Stimulated activated CD4-positive, alpha-beta T cell treated with anti-CD3 and anti-CD28 coated beads, Interleukin-4, amount 100 ng/mL, for 4 hours (primary cell): ENCODE measurements at places on chromosomes 12 and 14.

DNA sequence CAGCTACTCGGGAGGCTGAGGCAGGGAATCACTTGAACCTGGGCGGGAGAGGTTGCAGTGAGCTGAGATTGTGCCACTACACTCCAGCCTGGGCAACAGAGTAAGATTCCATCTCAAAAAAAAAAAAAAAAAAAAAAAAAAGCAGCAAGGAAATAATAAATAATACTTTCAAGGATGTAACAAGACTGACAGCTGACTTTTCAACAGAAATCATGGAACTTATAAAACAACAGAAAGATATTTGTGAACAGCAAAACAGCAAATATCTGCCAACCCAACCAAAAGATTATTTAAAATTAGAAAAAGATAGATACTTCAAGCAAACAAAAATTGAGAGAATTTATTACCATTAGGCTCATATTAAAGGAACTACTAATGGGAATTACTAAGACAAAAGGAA lies 115.1 kb downstream of the TSHR start:
- no peak for DNase-seq

DNA sequence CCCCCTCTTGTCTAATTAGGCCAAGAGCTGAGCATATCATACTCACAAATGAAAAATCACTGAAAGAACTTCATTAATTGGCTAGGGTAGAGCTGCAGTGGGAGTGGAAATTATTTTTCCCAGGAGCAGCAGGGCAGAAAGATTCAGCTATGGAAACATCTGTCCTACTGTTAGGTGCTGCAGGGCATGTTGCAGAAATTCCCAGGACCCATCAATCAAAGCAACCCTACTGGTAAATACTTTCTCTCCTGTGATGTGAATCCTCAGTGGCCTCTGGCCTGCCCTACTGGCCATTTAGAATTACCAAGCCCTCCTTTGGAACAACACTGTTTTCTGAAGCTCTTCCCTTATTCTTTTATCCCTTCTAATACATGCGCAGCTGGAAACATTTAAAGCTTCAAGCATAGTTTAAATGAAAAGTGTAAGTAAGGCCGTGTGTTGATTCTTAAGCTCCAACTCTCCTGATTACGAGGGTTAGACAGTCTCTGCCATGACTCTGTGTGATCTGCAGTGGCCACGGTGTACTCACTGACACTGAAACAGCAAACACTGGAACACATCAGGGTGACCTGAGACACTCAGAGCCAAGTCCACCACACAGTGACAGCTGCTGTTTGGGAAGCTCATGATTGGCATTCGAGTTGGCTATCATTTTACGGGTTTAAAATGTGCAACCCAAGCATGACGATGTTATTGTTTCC lies 62.6 kb upstream of the TMCC3 start:
- DNase-seq = no peak

DNA sequence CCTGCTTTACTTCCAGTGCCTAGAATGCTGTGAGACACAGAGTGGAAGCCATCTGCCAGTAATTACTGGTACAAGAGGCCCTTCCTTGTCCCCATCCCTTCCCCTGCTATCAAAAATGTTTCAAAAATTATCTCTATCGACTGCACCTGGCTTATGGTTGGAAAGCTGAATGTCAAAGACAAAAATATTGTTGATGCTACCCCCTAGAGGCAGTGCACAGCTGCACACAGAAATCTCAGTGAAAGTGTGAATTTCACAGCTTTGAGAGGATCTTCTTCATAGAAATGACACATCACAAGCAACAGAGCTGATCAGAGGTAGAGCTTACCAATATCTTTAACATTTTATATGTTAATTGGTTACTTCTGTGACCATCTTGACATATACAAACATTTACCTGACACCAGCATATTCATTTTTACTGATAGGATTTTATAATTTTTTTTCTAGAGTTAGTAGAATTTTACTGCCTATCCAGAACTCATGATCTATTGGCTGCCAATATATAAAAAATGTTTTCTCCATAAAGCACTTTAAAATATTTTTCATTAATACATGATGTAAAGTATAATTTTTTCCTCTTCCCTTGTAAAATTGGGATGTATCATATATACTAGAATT lies 138.0 kb downstream of the AACS start:
- DNase-seq = no peak

DNA sequence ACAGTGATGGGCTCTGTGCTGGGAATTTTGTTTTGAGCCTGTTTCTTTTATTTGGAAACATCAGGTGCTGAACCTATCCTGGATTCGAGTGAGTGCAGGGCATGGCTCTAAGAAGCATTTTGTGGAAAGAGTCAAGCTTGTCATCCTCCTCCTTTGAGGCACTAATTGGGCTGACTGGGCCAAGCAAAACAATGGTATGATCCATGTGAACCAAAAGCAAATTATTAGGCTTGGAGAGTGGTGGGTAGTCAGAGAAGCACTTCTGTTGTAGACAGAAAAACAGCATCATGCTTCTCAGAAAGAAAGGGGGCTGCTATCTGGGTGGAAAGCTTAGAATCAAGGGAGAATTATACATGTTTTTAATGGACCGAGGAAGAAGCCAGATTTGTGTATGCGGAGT lies 481.6 kb downstream of the DIO2 start:
- DNase-seq = no peak

GRCh38 chr14:52602131-52602530 lies 49.5 kb downstream of the GPR137C start:
- no peak for DNase-seq

GRCh38 chr12:44184499-44185206 lies 348.8 kb downstream of the TMEM117 start:
- no peak for DNase-seq

- no peak for DNase-seq
Measured at GRCh38 chr12:116354534-116354933, 77.0 kb upstream of the MED13L start.

GRCh38 chr12:69415471-69416275 lies 54.5 kb upstream of the FRS2 start:
- DNase-seq = no peak

GRCh38 chr14:35535483-35536112 lies 1.6 kb downstream of the INSM2 start:
- DNase-seq = no peak

GRCh38 chr12:18716236-18716635 lies 21.6 kb downstream of the PLCZ1 start:
- no peak for DNase-seq

DNA sequence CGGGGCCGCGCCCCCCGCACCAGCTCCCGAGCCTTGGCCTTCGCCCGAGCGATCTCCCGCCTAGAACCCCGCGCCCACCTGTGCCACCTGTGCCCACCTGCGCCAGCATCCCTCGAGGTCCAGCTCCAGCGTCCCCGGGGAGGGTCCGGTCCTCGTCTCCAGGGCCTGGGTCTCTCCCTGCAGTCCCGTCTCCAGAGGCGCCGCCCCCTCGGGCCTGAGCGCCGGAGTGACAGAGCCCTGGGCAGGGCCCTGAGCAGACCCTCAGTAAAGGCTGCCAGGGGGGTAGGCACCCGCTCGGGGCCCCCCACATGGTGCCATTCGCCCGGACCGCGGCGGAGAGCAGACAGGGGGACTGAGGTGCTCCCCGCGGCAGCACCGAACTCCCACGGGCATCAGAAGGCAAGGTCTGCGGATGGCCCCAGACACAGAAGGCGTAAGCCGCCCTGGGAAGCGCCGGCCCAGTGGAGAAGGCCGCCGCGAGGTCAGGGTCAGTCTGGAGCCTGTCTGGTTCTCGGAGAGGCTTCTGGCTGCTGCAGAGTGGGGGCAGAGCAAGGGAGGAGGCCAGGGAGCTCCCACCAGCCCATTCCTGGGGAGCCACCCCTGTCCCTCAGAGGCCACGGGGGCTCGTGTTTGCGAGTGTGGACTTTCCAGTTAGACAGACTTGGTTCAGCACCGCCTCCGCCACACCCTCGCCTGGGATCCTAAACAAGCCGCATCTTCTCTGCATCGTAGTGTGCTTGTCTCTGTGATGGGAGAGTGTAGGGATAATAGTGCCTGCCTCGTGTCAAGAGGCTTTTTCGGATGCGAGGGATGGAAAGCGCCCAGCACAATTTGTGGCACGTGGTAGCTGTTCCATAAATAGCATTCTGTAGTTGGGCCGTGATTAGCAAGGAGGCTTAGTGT lies 1.1 kb upstream of the PPP1R13B start:
- DNase-seq = no peak

GRCh38 chr12:12081836-12082497 lies 11.2 kb downstream of the BCL2L14 start:
- DNase-seq = no peak

DNA sequence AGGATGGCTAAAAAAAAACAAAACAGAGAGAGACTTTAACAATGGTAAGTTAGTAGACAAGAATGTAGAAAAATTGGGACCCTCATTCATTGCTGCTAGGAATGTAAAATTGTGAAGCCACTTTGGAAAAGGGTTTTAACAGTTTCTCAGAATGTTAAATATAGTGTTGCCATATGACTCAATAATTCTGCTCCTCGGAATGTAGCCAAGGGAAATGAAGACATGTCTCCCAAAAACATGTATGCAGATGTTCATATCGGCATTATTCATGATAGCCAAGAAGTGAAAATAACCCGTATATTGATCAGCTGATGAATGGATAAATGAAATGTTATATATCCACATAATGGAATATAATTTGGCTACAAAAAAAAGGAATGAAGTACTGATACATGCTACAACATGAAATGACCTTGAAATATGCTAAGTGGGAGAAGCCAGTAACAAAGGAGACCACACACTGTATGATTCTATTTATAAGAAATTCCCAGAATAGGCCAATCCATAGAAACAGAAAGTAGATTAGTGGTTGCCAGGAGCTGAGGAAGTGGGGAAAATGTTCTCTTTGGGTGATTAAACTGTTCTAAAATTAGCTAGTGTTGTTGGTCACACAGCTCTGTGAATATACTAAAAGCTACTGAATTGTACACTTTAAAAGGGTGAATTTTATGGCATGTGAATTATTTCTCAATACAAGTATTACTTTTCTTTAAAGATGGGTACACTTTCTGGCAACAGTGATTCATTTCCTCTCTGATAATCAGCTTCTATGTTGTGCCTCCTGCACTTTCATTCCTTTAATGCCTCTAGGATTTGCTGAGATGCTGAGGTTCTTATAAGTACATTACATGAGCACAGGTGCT lies 132.5 kb downstream of the DAAM1 start:
- no peak for DNase-seq

- DNase-seq = no peak
Measured at GRCh38 chr12:113473942-113474341, 2.3 kb upstream of the LHX5 start.

DNA sequence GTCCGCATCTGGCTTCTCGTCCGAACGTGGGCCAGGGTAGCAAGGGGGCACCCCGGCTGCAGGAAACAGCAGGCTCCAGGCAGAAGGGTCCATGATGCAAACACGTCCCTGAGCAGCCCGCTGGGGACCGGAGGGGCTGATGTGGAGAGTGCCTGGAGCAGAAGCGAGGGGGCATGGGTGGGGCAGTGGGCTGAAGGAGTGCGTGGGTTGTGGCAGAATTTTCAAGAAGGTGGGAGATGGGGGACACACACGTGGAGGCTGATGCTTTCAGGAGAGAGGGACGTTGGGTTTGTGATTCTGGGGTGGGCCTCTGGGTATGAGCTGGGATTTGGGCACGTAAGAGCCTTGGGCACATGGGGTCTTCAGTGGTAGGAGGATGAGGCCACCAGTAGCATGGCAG lies 45.6 kb upstream of the DLK1 start:
- no peak for DNase-seq

DNA sequence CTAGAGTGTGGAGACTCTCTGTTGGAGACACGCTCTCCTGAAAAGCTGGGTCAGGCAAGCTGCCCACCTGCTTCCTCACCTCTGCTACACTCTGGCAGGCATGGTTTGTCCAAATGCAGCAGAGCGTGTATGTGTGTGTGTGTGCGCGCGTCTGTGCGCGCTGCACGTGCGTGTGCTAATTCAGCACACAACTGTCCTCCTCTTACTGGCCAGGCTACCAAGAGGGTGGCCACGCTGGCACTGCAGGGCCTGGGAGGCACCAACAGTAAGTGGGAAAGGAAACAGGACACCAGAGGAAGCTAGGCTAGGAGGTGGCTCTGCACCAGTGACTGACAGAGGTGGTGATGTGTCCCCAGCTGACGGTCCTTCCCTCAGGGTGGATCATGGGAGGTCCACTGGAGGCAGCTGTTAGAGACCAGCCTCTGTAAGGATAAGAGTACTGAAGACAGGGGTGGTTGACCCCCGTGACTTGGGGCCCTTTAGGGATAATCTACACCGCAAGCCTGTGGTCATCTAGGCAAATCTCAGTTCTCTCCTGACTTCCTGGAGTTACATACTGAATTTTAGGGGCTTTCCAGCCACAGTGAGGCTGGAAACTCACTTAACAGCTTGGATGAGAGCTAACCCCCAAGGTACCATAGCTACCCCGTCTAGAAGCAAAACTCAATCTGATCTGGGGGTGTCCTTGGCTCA lies 15.6 kb upstream of the TFCP2 start:
- DNase-seq = no peak

- no peak for DNase-seq
Measured at GRCh38 chr12:68950511-68950910, 17.5 kb upstream of the CPM start.

DNA sequence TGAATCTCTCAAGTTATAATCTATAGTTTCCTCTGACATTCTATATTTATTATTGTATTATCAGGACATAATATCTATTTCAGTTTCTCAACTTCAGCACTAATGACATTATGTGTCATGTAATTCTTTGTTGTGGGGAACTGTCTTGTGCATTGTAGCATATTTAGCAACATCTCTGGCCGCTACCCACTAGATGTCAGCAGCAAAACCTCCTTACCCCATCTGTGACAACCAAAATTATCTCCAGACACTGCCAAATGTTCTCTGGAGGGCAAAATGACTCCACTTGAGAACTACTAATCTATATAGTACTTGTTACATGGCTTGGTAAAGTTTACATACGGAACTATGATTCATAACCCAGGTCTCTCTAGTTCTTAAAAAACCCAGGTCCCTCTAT lies 110.2 kb downstream of the RASSF9 start:
- no peak for DNase-seq

GRCh38 chr12:108282676-108283075 lies 56.4 kb downstream of the CMKLR1 start:
- no peak for DNase-seq

DNA sequence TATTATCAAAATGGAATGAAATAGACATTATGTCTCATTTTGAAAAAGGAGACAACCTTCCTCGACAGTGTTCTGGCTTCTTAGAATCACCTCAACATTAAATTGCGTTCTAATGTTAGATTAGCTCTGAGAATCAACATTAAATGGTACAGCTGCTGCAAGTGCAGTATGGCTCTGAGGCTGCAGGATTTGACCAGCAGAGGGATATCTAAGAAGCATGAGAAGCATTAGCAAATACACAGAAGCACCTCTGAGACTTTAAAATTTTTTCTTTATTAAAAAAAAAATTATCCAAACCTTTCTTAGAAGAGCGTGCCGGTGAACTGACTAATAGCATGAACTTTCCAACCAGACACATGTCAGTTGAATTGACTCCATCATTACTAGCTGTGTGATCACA lies 253.4 kb upstream of the LRIG3 start:
- no peak for DNase-seq
